Cardiac fibroblast (primary cell): ENCODE measurements at places on chromosomes 2 and 18.

GRCh38 chr2:100976645-100977391 is 25.3 kb upstream of the RPL31 start:
- no peak for DNase-seq

- DNase-seq, result no peak
Observed at GRCh38 chr2:15965564-15966019, 25.2 kb downstream of the MYCN start.

DNA sequence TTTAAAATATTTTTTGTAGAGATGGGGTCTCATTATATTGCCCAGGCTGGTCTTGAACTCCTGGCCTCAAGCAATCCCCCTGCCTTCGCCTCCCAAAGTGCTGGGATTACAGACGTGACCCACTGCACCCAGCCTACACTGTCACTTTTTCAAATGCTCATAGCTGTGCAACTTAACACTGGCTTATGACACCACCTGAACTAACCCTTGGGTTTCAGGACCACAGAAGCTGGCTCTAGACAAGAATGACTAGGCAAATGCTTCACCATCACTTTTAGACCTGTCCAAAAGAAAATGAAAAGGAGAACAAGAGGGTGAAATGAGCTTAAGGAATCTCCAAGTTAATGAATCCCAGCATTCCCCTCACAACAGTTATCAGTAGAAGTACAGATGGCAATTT is 13.3 kb downstream of the ERCC3 start:
- DNase-seq, result no peak

GRCh38 chr18:12346240-12346565 is 30.8 kb downstream of the AFG3L2 start:
- DNase-seq, result no peak

DNA sequence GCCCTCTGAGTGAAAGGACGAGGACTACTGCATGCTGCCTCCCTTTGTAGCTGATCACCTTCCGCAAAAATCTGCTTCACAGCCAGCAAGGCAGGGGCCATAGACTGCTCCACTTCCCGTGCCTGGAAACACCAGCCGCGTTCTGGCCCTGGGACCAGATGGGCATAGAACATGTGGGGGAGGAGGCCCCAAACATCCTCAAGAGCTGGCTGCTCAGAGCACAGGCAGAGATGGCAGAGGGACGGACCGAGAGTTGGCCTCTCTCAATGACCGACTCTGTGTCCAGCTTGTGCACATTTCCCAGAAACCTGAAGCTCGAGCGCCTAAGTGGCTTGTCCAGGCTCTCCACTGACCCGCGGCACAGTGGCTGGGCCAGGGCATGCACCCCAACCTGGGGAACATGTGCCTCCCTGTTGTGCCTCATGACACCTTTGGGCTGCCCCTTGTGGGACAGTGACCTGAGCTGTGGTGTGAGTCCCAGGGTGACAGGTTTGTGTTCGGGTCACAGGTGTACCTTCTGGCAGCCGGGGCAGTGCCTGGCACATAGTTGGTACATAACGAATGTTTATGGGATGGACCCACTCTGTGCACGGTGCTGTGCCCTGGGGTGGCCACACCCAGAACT is 9.1 kb downstream of the KCNF1 start:
- DNase-seq, result no peak
